ENCODE measurements at places on chromosomes 12 and 14.
A peak's percentile ranks its signal among the peaks of the same experiment; 100 is the strongest.

GRCh38 chr12:115135800-115136211 lies 451.8 kb upstream of the TBX3 start:
- DNase-seq, result peak; percentile 72

DNA sequence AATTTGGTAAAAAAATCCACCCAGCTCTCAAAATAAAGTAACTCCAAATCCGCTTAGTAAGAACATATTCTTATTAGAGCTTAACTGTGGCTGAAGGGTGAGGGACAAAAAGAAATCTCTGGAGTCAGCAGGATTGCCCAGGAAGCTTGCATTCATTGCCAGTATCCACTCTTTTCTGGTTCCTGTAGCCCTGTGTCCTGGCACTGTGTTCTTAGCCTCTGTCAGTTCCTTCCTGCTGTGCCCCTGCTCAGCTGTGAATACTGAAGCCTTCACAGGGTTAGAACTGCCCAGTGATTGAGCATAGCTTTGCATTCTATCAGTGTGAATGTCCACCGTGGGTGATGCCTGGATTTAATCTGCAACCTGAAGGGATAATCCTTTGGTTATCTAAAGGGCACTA lies 266.9 kb upstream of the PELI2 start:
- no peak for DNase-seq

GRCh38 chr12:94290353-94290752 lies 142.0 kb downstream of the PLXNC1 start:
- peak; percentile 11 for DNase-seq

GRCh38 chr12:60070552-60070951 lies 474.7 kb downstream of the SLC16A7 start:
- peak; percentile 4 for DNase-seq

DNA sequence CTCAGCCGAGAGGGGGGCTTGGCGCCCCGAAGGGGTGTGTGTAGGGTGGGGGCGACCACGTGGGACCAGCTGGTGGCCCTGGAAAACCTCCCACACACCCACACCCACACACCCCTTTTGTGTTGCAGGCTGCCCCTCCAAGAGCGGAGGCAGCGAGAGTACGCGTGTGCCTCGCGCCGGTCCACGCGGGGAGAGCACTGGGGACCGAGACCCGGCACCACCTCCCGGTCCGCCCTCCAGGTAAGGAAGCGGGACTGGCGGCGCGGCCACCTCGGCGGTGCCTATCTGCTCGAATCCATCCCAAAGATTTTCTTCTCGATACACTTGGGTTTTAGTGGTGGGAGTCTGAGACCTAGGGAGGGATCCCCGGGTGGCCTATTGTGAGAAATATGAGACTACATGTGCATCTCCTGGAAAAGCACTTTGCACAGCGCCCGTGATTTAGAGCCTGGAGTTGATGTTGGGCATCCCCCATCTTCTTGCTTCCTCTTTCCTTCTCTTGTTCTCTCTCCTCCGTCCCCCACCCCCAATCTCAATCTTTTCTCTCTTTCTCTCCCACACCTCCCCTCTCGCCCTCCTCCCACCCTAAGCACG lies 393 bp downstream of the SYT1 start:
- peak; percentile 8 for DNase-seq

DNA sequence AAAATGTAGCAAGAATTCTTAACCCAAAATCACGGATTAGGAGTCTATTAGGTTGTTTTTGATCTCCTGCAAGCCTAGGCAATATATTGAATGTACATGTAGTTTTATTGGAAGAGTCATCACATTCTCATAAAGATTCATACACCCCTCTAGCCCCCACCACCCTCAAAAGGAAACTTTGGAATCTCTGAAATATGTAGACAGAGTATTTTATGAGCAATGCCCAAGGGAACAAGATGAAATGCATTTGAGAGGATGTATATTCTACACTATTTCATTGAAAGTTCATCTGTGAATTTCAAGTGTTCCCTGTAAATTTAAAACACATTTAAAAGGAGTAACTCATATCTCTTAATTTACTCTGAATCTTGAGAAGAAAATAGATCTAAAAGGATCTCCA lies 103.7 kb downstream of the SYT1 start:
- no peak for DNase-seq

DNA sequence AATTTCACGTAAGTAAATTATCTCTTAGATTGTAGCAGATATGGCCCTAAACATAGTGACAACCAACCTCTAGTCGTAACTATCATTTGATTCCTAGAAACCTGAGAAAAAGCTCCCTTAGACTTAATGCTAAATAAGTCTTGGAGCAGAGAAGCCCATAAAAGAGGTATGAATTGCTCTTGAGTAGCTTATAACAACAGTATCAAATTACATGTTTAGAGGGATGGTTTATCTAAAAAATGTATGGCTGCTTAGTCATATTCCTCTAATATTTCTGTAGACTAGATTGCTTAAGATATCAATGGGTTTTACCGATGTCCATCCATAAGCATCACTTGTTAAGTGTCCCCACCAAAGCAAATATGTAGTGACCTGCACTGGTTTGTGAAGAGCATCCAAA lies 259.7 kb downstream of the NELL2 start:
- DNase-seq, result no peak

DNA sequence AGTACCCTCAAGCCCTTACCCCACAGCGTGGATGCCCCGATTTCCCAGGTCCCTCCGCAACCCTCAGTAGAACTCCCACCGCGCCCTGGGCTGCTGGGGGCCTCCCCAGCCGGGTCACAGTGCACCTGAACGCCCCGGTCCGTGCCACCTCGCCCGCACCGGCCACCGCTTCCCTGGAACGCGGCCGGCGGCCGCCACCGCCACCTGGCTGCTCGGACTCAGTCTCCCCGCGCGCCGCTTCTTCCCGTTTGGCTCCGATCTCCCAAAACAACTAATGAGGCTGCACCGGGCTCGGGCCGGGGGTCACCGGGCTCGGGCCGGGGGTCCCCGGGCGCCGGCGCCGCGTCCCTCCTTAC lies 1.0 kb downstream of the ITPK1 start:
- no peak for DNase-seq

- peak; percentile 54 for DNase-seq
These were observed 125.6 kb downstream of the PDE3A start for GRCh38 chr12:20493934-20494333.

DNA sequence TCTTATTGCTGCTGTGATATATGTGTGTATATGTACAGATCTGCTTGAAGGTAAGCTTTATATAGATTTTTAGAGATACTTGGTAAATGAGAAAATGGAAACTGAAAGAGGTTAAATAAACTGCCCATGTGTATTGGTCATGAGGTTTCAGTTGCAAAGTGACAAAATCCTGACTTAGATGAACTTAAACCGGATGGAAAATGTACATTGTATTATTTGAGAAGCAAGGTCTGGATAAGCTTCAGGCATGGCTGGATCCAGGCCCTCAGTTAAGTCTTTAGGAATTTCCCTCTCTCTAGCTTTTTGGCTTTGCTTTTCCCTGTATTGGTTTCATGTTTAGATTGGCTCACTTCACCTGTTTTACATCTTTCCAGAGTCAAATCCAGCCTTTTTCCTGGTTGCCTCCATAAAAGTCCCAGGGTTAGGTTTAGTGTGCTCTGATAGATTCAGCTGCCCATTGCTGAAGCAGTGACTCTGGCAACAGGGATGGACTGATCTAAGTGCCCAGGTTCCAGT lies 21.0 kb upstream of the MAP1LC3B2 start:
- no peak for DNase-seq

- DNase-seq, result no peak
These were observed at the start of gene PPFIA2 for GRCh38 chr12:81759190-81760051. Gene PPFIA2, minus strand, starts transcription at chr12:81759350.

GRCh38 chr12:113990250-113991223 lies 24.4 kb upstream of the RBM19 start:
- no peak for DNase-seq

DNA sequence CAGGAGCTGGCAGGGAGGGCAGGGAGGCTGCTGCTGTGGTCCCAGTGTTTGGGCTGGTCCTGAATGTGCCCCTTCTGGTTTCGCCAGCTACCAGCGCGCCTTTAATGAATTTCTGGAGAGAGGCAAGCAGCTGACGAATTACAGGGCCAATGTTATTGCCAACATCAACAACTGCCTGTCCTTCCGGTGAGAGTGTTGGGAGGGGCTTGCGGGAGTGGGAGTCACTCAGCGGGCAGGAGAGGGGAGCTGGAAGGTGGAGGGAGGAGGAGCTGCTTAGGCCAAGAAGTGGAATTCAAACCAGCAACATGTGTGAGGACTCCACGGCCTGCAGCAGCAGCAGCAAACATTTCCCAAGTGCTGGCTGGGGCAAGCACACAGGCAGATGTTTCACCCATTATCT lies 7.7 kb downstream of the TNFAIP2 start:
- DNase-seq, result peak; percentile 83

- no peak for DNase-seq
These were observed 97.7 kb downstream of the AKAP6 start for GRCh38 chr14:32426586-32427388.

DNA sequence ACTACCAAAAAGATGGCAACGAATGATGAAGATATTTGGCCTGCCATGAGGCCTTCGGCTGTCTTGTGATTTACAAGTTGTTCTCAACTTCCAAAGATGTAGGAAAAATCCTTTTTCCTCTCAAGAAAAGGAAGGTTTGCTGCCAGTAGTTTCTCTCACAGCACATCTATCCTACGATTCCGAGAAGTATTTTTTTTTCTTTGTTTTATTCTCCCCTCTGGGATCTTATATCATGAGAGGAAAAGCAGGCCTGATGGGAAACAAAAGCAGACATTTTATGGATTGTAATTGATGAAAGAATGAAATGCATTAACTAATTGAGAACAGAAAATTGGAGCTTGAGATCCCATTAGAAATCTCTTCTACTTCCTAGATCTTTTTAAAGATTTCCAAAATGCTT lies 1197.9 kb upstream of the SEL1L start:
- DNase-seq, result no peak

DNA sequence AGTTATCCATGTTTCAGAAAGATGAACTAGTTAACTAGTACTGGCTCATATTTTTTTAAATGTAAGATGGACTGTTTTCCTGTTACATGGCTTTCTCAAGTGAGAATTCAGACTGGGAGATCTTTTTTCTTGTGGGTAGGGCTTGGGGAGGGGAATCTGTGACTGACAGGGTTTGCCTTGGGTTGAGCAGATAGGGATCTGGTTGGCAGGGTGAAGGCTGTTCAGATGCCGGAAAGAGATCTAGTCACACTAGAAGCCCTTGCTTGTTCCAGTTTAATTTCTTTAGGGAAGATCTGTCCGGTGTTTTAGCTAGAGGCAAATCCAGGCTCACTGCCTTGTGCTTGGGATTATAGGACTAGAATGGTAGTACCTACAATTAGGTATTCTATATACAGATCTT lies 63.2 kb downstream of the FBXO33 start:
- DNase-seq, result no peak

DNA sequence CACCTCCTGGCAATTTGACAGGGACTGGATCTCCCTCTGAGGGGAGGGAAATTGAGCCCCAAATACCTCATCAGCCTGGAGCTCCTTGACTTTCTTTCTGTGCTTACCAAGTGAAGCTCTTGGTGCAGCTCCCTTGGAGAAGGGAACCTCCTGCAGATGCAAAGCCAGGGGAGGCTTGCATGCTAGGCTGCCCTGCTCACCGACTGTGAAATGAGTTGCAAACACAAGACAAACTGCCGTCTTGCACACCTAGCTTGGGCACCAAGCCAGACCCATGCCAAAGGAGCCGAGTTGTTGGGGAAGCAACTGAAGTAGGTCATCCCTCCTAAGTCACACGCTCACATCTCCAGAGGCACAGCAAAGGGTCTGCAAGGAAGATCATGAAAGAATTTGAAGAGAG lies 95.2 kb downstream of the GTF2A1 start:
- DNase-seq, result no peak

DNA sequence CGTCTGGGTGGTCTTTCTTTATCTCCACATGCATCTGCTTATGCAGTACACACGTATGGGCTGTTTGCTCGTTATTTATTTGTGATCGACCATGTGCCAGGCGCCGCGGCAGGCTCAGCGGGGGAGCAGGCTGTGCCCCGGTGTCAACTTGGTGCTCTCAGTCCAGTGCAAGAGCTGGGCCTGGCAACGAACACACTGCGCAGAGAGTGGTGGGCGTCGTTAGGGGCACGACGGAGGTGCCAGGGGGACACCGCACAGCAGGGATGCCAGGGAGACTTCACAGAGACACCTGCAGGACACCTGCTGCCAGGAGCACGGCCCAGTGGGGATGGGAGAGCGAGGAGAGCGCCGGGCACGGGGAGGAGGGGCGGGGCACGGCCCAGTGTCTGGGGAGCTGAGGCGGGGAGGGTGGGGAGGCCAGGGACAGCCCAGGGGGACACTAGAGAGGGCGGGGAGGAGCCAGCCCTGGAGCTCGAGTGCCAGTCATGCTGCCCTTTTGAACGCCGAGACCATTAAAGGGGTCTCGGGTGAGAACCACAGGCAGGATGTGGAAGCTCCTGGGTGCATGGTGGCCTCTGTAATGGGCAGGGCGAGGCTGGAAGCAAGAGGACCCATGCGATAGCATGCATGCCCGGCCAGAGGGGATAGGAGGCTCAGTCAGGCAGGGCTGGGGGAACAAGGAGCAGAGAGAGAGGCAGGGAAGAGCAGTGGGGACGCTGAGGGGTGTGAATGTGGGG lies 652 bp upstream of the LRCOL1 start:
- DNase-seq, result no peak

DNA sequence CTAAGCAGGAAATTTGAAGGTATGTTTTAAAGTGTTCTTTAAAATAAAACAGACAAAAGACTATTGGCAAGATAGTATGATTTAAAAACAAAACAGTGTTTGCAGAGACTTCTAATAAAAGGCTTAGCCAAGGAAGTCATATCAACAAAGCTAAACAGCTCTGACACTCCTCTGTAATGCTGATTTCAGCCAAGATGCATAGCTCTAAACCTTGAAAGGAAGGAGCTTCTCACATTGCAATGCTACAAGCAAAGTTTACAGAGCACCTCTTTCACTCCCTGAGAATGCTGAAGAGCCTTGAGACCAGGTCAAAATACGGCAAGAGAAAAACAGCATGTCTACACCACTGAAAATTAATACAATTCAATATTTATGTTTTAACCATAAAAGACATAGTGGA lies 51.8 kb downstream of the PARP11 start:
- DNase-seq, result no peak

All from EL (cell line).